EL (cell line): ENCODE measurements at places on chromosomes 12 and 14.

DNA sequence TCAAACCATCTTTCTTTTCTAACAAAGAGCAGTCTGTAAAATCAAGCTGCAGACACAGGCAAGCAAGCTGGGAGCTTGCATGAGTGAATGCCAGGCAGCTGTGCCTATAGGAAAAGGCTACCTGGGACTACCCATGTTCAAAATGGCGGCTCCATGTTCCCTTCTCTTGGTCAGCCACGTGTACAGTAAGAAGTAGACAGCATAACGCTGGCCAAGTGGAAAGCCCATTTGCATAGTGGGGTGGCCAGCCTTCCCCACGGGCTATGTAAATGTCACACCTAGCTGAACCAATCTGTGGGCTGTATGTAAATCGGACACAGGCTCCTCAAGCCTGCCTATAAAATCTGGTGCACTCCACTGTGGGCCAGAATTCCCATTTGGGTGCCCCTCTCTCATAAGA lies 117.1 kb downstream of the SYT10 start:
- DNase-seq: no peak

DNA sequence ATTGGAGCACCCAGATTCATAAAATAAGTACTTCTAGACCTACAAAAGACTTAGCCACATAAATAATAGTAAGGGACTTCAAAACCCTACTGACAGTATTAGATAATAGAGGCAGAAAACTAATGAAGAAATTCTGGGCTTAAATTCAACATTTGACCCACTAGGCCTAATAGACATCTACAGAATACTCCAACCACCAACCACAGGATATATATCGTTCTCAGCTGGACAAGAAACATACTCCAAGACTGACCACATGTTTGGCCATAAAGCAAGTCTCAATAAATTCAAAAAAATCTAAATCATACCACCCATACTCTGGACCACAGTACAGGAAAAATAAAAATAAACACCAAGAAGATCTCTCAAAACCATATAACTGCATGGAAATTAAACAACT lies 113.8 kb upstream of the CCDC175 start:
- DNase-seq: no peak

DNA sequence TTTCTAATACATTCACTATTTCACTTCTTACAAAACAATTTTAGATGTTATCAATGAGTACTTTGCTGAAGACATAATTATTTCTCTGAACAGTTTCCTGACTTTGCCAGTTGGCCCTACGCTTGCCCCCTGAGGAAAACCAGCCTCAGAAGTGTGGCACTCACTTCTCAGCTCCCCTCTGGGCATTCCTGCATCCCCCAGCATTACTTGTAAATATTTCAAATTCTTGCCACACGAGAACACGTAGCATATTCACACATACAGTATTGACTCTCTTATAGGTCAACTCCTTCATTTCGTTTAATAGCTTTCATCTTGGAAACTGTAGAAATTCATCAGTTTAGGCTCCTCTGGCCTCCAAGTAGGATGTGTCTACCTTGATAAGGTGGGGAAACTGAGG lies 65.2 kb downstream of the OTX2 start:
- DNase-seq: peak; percentile 11

- DNase-seq: peak; percentile 69
These were observed 1.6 kb downstream of the SUDS3 start for GRCh38 chr12:118377884-118378470.

GRCh38 chr12:31765931-31766330 lies 37.1 kb upstream of the AMN1 start:
- DNase-seq: no peak

DNA sequence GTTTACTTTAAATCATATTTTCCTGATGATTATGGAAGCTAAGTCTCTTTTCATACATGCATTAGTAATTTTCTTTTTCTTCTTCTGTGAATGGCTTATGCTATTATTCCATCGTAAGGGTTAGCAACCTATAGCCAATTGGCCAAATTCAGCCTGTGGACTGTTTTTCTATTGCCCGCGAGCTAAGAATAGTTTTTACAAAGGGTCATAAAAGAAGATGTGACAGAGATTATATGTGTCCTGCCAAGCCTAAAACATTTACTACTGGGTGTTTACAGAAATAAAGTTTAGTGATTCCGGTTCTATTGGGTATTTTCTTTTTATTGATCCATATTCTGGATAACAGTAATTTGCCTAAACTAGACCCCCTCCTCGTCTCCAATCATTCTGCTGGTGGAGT lies 268.8 kb upstream of the DIO3 start:
- DNase-seq: no peak

- no peak for DNase-seq
These were observed 1.8 kb downstream of the IGF1 start for GRCh38 chr12:102478405-102479098.

DNA sequence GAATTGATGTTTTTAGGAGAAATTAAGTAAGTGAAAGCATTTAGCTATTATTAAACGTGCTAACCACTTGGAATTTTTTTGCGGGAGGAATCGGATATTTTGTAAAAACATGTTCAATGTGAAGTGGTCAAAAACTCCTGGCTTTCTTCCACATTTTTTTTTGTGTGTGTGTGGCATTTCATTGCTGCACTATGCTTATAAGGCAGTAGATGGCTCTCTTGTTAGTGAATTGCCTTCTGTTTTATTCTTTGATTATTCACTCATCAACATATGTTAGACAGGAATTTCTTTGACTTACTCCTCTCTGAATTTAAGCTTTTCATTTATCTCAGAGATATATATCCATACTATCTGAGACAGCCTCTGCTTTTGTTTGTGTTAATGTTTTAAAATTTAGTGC lies 71.3 kb downstream of the DERA start:
- peak; percentile 64 for DNase-seq

- DNase-seq: no peak
These were observed 101.8 kb downstream of the UNC79 start for GRCh38 chr14:93532541-93532940.

GRCh38 chr12:81015510-81015909 lies 62.4 kb upstream of the ACSS3 start:
- DNase-seq: no peak

DNA sequence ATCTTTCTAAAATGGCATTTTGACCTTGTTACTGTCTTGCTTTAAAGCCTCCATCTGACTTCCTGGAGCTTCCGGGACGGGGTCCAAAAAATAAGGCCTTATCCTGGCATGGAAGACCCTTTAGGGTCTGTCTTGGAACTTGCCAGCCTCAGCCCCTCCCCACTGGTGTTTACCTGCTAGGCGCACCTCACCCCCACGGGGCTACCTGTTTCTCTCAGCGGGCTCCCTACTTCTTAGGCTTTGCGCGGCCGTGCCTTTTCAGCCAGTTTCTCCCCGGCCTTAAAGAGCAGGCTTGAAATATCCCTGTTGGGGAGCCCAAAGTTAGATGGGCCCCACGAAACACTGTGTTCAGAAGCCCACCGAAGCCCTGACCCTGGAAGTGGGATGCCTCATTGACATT lies 5.1 kb downstream of the RTL1 start:
- no peak for DNase-seq

- DNase-seq: peak; percentile 32
These were observed 140.8 kb downstream of the DUSP6 start for GRCh38 chr12:89211456-89211855.

GRCh38 chr12:53231921-53232645 lies at the start of gene RARG:
TSS of gene RARG (minus strand) at chr12:53232209. CDS start at chr12:53227545, 4,664 bp downstream.
- DNase-seq: peak; percentile 78

- no peak for DNase-seq
These were observed 135.7 kb downstream of the PLXNC1 start for GRCh38 chr12:94284046-94284445.

GRCh38 chr14:94203473-94204210 lies 29.5 kb downstream of the PPP4R4 start:
- no peak for DNase-seq

- no peak for DNase-seq
These were observed 178.8 kb downstream of the GRIP1 start for GRCh38 chr12:66500091-66500490.

DNA sequence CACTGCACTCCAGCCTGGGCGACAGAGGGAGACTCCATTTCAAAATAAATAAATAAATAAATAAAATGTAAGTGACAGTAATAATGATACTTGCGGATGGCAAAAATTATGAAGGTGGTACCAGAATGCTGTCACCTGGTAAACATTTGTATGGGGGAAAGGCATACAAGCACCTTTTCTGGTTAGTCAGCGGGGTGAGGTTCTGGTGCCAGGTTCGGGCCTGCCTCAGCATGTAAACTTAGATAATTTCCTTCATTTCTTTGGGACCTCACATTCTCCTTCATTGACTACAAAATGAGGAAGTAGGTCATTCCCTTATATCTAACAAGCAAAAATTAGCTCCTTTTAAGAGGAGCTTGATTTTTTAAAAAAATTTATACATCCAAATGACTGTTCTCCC lies 10.8 kb downstream of the VTI1B start:
- DNase-seq: no peak

DNA sequence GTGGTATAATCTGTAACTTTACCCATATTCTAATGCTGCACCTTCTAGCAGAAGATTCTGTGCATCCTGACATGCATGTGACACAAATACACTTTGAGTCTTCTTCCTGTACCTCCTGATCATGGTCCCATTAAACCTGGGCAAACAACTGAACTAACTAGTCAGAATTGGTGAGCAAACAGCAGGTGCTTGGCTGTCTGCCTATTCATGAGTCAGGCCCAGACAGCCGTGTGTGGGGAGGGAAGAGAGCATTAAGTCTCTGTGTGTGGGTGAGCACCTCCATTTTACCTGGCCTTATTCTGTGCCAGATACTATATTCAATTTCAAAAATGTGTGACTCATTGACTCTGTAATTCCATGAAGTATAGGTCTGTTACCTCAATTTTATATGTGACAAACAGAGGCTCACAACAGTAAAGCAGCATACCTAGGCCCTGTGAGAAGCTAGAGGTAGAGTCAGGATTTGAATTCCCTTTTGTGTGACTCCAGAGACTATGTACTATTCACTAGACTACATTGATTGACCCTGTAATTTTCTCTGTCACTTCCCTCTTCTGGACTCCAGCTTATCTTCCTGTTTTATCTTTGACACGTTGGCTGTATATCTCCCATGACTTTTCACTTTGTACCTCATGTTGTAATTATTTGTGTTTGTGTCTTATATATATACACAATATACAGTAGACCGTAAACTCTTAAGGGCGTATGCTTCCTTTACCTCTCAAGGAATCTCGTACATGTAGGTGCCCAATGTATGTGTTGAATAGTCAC lies 32.2 kb downstream of the SUSD6 start:
- DNase-seq: peak; percentile 50

DNA sequence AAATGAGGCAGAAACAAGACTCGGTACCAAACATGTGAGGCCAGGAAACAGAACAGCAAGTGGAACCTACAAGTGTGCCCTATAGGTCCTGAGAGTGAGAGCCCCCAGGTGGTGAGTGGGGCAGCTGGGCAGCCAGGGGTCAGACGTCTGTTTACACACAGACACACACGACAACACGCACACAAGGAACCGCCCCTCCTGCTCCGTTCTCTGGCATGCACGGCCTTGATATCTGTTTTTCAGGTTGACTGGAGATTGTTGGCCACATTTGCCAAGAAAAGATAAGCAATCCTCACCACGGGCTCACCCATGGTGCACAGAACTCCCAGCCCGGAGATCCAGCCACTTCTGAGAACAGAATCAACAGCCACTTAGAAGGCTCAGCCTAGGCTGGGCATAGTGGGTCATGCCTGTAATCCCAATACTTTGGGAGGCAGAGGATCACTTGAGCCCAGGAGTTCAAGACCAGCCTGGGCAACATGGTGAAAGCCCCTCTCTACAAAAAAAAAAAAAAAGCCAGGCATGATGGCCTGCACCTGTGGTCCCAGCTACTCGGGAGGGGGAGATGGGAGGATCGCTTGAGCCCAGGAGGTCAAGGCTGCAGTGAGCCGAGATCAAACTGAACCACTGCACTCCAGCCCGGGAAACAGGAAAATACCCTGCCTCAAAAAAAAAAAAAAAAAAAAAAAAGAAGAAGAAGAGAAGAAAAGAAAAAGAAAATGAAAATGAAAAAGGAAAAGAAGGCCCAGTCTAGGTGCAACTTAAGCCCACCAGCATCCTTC lies 19.4 kb upstream of the EIF5 start:
- no peak for DNase-seq

GRCh38 chr12:27534060-27534764 lies 10.2 kb downstream of the PPFIBP1 start:
- no peak for DNase-seq

- DNase-seq: no peak
These were observed 23.8 kb downstream of the GLIPR1L2 start for GRCh38 chr12:75414671-75415070.

DNA sequence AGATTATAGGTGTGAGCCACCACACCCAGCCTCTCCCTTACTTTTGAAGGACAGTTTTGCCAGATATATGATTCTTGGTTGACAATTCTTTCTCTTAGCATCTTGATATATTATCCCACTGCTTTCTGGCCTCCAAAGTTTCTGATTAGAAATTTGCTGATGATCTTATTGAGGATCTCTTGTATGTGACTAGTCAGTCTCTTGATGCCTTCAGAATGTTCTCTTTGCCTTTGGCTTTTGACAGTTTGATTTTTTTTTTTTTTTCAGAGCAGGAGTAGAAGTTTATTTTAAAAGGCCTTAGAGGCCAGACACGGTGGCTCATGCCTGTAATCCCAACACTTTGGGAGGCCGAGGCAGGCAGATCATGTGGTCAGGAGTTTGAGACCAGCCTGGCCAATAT lies 32.6 kb downstream of the IFT81 start:
- DNase-seq: no peak

GRCh38 chr14:75871181-75871880 lies 110.5 kb downstream of the TGFB3 start:
- no peak for DNase-seq

DNA sequence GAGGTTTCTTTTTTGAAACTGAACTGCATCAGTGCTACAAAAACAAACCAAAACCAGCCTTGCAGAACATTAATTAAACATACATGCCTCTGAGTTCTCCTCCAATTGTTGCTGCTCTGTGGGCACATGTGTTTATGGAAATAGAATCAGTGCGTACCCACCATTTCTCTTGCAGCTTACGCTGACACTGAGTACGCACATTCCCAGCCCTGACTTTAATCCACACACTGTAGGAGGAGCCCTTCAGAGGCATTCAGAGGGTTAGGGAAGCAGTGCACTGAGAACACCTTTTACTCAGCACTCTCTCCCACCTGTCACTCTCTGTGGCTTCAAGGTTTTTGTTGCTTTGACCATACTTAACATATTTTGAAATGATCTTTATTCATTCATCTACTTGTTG lies 250.5 kb upstream of the PWP1 start:
- no peak for DNase-seq

DNA sequence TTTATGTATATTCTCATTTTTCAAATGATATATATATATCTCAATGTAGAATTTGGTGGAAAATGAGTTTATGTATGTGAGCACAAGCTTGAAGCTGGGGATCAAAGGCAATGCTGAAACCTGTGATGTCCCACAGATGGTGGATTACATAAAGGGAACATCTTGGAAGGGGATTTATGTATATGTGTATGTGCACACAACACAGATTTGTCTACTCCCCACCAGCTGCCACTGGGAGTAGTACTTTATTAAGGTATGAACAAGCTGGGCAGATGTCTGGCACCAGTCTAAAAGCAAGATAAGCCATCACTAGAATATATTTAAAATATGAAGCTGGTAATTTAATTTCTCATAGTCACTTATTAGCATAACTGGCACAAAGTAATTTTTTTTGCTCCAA lies 895.6 kb downstream of the SLC6A15 start:
- DNase-seq: no peak
